ENCODE measurements at places on chromosomes 2 and 18. TPM values are rescaled to one million over a fixed set of nuclear protein-coding genes. Genes with fewer than 3 reads are reported as not detected.

- no peak overlapping the region for H3K27ac ChIP-seq
- H3K27me3 ChIP-seq, result no peaks in the 10 kb centered on the region
- H3K36me3 ChIP-seq, result no peaks in the 10 kb centered on the region
- no peak for DNase-seq
- H3K4me3 ChIP-seq, result no peak overlapping the region
Observed at GRCh38 chr18:66638856-66639629, 35.2 kb upstream of the CDH19 start.

DNA sequence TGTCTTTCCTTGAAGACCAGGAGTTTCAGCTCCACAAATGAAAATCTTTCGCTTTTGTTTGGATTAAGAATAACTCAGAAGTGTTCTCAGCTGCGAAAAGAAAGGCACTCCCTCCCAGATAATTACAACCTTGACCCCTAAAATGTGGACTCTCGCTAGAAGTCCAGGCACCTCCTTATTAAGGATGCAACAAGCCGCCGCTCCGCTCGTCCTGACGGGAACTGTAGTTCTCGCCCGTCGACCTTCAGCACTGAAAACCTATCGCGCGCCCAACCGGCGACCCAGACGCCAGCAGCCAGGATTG, 559 bp downstream of the IMMT start:
- peak overlapping the region; percentile 94 for H3K4me3 ChIP-seq
- H3K4me1 ChIP-seq, result peaks cover 62% of the 10 kb centered on the region
- peak overlapping the region; percentile 90 for H3K27ac ChIP-seq
- DNase-seq, result no peak
- peaks cover 38% of the 10 kb centered on the region for H3K36me3 ChIP-seq

DNA sequence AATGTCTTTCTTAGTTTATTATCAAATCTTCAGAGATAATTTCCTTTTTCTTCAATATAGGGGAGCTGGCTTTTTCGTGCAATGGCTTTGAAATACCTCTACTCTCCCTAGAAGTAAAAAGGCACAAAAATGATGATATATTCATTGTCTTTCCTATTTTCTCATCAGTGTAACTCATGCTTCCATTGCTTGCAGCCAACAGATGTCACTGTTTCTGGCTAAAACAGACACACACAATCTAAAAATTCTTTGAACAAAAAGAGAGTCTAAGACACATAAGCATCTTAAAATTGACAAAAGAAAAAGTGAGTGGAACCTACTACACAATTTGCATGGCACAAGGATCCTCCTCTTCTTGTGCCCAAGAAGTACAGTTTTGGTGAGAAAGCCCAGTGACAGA, 448.7 kb upstream of the VRK2 start:
- no peaks in the 10 kb centered on the region for H3K36me3 ChIP-seq
- no peak overlapping the region for H3K4me3 ChIP-seq
- no peak for DNase-seq
- H3K4me1 ChIP-seq, result no peaks in the 10 kb centered on the region
- H3K27ac ChIP-seq, result no peak overlapping the region

DNA sequence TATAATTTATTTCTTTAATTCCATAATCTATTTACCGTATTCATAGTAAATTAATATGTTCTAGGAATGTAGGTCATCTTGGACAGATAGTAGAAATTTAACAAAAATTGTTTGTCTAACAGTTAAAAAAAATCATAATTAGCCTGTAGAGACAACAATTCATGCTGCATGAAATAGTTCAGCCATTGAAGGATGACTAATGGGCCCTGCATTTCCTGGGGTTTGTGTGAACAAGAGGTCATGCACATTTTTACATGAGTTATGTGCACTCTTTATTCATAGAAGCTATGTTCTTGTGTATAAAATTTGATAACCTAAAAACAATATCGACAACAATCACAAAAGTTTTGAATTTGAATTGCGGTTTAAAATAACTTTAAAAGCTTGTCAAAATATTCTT, 1663.6 kb downstream of the SUCLG1 start:
- H3K27me3 ChIP-seq, result no peaks in the 10 kb centered on the region
- H3K36me3 ChIP-seq, result no peaks in the 10 kb centered on the region
- H3K4me1 ChIP-seq, result no peaks in the 10 kb centered on the region
- no peak overlapping the region for H3K27ac ChIP-seq
- no peak overlapping the region for H3K4me3 ChIP-seq

DNA sequence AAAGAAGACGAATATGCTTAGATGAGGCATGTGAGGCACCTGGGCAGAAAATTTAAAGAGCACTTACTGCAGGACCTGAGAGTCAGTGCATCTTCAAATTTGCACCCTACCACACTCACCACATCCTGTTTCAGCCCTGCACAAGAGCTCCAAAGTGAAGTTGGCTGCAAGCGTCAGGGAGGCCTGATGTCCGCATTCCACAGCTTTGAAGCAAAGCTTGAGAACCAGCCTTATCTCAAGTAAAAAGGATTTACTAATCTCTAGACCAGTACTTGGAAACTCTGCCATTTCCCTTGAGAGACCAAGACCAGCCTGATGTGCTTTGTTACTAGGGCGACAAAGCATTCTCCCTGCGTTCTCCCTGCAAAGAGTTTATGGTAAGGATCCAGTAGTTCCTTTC, 3.4 kb upstream of the ASNSD1 start:
- DNase-seq, result peak; percentile 82
- peaks cover 35% of the 10 kb centered on the region for H3K4me1 ChIP-seq
- H3K36me3 ChIP-seq, result no peaks in the 10 kb centered on the region
- H3K4me3 ChIP-seq, result peak overlapping the region; percentile 36
- peak overlapping the region; percentile 89 for H3K27ac ChIP-seq

DNA sequence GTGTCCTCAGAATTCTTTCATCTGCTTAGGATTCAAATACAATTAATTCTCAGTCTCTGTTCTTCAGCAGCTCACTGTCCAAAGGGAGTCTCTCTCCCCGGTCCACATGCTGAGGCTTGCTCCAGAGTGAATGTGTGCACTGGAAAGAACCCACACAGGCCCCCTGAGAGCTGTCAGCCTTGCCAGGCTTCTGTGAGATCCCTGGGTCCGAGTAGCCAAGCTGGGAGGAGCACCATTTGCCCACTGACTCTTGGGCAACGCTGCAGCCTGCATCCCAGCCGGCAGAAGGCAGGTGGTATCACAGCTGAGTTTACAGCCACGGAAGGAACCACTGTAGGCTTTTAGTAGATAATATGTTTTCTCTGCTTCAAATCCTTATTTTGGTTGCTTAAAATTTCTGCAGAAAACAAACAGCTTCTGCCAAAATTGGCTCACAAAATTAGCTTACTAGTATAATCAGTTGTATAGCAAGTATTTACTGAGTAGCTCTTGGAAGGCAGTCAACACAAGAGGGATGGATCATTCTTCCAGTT, 21.4 kb upstream of the LTBP1 start:
- no peak for DNase-seq
- H3K27me3 ChIP-seq, result peaks cover 19% of the 10 kb centered on the region
- H3K27ac ChIP-seq, result no peak overlapping the region
- no peaks in the 10 kb centered on the region for H3K36me3 ChIP-seq

GRCh38 chr2:74041182-74041581, 56.5 kb downstream of the TET3 start:
- peaks cover 5% of the 10 kb centered on the region for H3K36me3 ChIP-seq
- H3K4me3 ChIP-seq, result no peak overlapping the region
- no peak overlapping the region for H3K27ac ChIP-seq
- H3K4me1 ChIP-seq, result peaks cover 38% of the 10 kb centered on the region
- no peak for DNase-seq

GRCh38 chr18:10463741-10464140, 9.3 kb downstream of the APCDD1 start:
- DNase-seq, result no peak
- H3K4me1 ChIP-seq, result no peaks in the 10 kb centered on the region
- H3K27ac ChIP-seq, result no peak overlapping the region
- H3K36me3 ChIP-seq, result no peaks in the 10 kb centered on the region
- H3K4me3 ChIP-seq, result no peak overlapping the region

GRCh38 chr18:75828379-75828778, 400.9 kb upstream of the SMIM21 start:
- no peak overlapping the region for H3K4me3 ChIP-seq
- no peaks in the 10 kb centered on the region for H3K4me1 ChIP-seq
- DNase-seq, result no peak
- no peaks in the 10 kb centered on the region for H3K27me3 ChIP-seq

DNA sequence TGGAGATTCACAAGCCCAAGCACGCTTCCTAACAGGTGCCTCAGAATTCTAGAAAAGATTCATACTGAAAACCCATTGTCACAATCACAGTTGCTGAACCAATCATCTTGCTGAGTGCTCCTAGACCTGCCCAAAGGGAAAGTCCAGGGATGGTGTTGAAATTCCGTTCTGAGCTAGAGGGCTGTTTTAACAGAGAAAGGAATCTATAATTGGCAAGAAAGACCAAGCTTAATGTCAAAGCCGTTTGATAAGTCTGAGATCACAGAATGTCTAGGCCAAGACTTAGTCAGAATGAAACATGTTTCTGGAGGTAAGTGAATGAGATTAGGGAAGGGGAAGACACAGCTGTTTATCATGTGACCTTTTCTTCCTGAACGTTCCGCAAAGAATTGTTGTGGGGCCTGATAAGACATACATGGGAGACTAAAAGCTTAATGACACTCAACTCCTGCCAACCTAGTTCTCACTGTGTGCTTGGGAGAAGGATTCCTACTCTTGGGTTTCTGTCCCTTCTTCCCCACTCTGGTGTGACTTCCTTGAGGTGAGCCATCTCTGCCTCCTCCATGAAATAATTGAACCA, 27.5 kb downstream of the PMAIP1 start:
- DNase-seq, result no peak
- no peaks in the 10 kb centered on the region for H3K36me3 ChIP-seq
- no peak overlapping the region for H3K4me3 ChIP-seq
- H3K4me1 ChIP-seq, result peaks cover 30% of the 10 kb centered on the region
- no peak overlapping the region for H3K27ac ChIP-seq
- no peaks in the 10 kb centered on the region for H3K27me3 ChIP-seq

DNA sequence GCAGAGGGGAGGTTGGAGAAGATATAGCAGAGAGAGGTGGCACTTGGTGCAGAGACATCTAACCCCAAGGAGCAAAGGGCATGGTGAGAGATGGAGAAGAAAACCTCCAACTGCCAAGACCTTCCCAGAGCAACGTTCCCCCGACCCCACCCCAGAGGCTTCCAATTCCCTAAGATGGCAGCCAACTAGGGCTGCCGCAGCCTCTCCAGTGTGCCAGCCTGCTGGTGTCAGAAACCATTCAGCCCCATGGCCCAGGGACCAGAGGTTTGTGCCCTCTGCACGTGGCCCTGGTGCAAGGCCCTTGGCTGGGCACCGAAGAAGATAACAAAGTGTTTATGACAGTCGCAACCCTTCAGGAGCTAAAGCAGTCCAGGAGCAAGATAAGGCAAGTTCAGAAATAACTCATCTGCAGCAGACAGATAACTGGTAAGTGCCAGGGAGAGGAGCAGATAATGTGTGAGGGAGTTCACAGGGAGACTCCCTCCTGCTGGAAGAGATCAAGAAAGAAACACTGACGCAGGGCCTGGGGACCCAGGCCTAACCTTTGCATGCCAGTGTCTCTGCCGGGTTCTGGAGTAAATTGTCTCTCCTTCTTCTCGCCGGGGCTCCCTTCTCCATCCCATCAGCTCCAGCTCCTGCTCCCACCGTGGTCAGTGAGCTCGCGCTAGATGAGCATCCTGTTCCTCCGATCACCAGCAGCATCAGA, 66.1 kb upstream of the ID2 start:
- peaks cover under 1% of the 10 kb centered on the region for H3K36me3 ChIP-seq
- peaks cover 24% of the 10 kb centered on the region for H3K27me3 ChIP-seq
- H3K4me3 ChIP-seq, result no peak overlapping the region
- no peak for DNase-seq
- H3K4me1 ChIP-seq, result no peaks in the 10 kb centered on the region

DNA sequence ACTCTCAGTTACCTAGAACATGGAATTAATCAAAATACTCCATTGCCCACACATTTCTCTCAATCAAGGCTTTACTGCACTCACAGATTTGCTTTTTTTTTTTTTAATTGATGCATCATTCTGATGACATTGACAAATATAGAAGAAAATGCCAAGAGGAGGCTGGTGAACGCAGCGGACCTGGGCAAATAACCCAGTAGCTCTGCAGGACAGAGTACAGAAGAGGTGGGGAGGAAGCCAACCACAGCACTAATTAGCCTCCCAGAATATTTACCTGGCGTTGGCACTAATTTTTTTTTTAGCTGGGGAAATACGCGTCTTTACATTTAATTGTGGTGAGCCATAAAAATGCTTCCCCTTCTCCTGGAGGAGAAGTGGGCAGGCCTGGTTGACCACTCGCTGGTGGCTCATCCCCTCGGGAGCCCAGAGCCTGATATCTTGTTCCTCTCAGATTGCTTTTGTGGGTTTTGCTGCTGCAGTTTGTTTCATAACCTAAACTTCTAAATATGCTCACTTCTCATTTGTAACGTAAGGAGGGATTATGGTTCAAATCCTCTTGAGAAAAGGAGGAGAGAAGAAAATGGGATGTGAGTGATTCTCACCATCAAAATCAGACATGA, 165.8 kb upstream of the EPB41L3 start:
- H3K27ac ChIP-seq, result no peak overlapping the region
- no peak for DNase-seq
- no peak overlapping the region for H3K4me3 ChIP-seq
- H3K27me3 ChIP-seq, result no peaks in the 10 kb centered on the region
- no peaks in the 10 kb centered on the region for H3K36me3 ChIP-seq

DNA sequence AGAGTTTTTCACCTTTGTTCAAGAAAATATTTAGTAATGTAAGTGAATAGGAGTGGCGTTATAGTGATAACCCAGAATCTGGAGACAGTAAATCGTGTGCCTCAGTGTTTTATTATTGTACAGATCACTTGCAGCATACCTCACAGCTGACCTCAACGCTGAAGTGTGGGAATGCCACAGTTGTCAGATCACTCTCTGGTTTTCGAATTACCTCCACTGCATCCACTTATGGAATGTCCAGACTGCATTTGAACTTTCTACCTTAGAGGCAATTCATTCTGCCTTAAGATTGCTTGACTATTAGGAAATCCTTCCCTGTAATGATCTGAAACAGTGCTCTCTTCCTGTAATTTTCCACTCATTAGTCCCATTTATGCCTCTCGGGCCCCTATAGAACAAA, 164.5 kb upstream of the ALPP start:
- peaks cover 6% of the 10 kb centered on the region for H3K36me3 ChIP-seq
- H3K4me1 ChIP-seq, result peaks cover 15% of the 10 kb centered on the region

GRCh38 chr2:102013206-102014040, 21.7 kb downstream of the IL1R2 start:
- no peak overlapping the region for H3K4me3 ChIP-seq
- H3K27me3 ChIP-seq, result no peaks in the 10 kb centered on the region
- H3K27ac ChIP-seq, result no peak overlapping the region
- peaks cover 5% of the 10 kb centered on the region for H3K4me1 ChIP-seq

Gene NOP58
- 108 TPM for total RNA-seq

Gene ATP8B1
- total RNA-seq, result not detected

Gene GRHL1
- total RNA-seq, result 2.0 TPM

Gene SPHKAP
- not detected for total RNA-seq

Gene ADAM23
- total RNA-seq, result 0.98 TPM

Gene CD8A
- 4.8 TPM for total RNA-seq

Gene INPP5D
- total RNA-seq, result 163 TPM
